ENCODE measurements at places on chromosomes 6 and 20. TPM values are rescaled to one million over a fixed set of nuclear protein-coding genes. Genes with fewer than 3 reads are reported as not detected.

Gene HSPA12B
- not detected for total RNA-seq

Gene MYO6
- 1.4 TPM for total RNA-seq

Gene TMEM244
- total RNA-seq, result 0.54 TPM

Gene PTK7
- 3.8 TPM for total RNA-seq

Gene CDH22
- not detected for total RNA-seq

Gene OR2B2
- not detected for total RNA-seq

- no peaks in the 10 kb centered on the region for H3K36me3 ChIP-seq
- peaks cover 2% of the 10 kb centered on the region for H3K27me3 ChIP-seq
- H3K4me3 ChIP-seq, result no peak overlapping the region
- no peak for DNase-seq
Measured at GRCh38 chr6:71254323-71254722, 34.3 kb upstream of the OGFRL1 start.

GRCh38 chr6:11416936-11417576, 120.5 kb upstream of the TMEM170B start:
- H3K4me3 ChIP-seq, result no peak overlapping the region
- no peak for DNase-seq
- H3K27ac ChIP-seq, result no peak overlapping the region

DNA sequence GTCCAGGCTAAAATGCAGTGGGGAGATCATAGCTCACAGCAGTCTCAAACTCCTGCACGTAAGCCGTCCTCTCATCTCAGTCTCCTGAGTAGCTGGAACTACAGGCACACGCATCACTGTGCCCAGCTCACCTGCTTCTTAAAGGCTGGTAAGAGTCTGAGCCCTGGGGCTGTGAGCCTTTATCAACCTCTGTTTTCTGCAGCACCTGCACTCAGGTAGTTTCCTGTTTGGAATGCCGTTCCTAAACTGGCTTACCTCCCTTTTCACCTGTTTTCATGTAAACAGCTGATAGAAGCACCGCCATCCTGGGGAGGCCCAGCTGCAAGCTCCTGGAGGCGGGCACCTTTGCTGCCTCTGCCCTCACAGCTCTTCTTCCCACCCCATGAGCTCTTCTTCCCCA, 45.4 kb downstream of the SLC24A3 start:
- H3K4me1 ChIP-seq, result no peaks in the 10 kb centered on the region
- no peaks in the 10 kb centered on the region for H3K27me3 ChIP-seq
- no peak overlapping the region for H3K27ac ChIP-seq
- no peak overlapping the region for H3K4me3 ChIP-seq
- no peaks in the 10 kb centered on the region for H3K36me3 ChIP-seq

- peaks cover 55% of the 10 kb centered on the region for H3K4me1 ChIP-seq
- DNase-seq, result no peak
- H3K36me3 ChIP-seq, result peaks cover 76% of the 10 kb centered on the region
- H3K27me3 ChIP-seq, result no peaks in the 10 kb centered on the region
- H3K4me3 ChIP-seq, result peak overlapping the region; percentile 56
Measured at GRCh38 chr6:11722805-11723631, 55.6 kb downstream of the ADTRP start.

DNA sequence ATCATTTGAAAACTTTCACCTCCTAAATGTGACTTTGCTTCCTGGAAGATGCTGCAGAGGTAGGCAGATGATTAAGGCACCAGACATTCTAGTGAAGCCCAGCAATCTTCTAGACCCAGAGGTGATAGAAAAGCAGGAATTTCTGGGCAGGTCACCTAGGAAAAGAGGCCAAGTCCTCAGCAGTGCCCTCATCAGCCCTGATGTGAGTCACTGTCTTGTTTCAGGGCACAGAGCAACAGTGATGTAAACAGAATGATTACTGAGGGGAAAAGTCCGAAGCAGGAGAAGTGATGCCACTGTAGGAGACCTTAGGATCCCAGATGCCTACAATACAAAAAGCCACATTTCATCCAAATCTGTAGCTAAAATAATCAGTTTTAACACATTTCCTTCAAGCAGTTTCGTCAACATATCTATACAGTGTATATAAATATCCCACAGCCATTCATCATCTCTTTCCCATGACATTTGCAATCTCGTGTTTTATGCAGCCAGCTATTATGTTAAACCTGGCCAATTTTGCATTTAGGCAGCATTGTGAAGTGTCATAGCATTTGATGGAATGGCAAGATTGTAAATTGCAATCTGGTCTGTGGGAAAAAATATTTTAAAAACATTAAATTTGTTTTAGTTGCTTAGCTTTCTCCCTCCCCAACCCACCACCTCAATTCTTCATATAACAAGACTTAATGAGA, 401.2 kb upstream of the RNF217 start:
- H3K36me3 ChIP-seq, result no peaks in the 10 kb centered on the region
- no peak overlapping the region for H3K4me3 ChIP-seq

DNA sequence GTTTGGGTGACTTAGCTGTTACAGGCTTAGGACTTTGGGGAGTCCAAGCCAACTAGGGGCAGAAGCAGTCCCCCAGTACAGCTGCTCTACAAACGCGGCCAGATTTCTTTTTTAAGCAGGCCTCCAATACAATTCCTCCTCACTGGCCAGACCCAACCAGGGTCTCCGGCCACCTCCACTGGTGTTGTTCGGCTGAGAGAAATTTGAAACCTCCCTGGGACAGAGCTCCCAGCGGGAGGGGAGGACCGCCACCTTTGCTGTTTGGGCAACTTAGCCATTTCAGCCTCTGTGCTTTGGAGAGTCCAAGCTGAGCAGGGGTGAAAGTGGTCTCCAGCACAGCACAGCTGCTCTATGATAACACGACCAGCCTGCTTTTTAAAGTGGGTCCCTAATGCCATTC, 59.4 kb upstream of the KHDRBS2 start:
- no peak overlapping the region for H3K27ac ChIP-seq
- H3K27me3 ChIP-seq, result no peaks in the 10 kb centered on the region
- no peak for DNase-seq

DNA sequence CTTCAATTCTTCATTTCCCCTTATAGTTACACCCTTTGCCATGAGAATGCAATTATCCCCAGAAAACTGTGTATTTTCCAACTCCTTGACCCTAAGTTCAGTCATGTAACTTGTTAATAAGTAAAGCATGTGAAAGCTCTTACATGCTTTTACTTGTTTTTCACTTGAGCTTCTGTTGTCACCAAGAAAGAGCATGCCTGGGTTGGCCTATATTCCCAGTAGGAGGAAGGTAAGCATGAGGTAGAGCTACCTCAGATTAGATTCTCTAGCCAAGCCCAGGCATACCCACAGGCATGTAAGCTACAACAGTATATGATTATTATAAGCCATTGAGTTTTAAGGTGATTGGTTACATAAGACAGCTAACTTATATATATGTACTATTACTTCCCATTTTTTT, 101.7 kb upstream of the SMLR1 start:
- no peaks in the 10 kb centered on the region for H3K36me3 ChIP-seq
- no peak overlapping the region for H3K27ac ChIP-seq
- H3K4me1 ChIP-seq, result peaks cover 12% of the 10 kb centered on the region
- no peak for DNase-seq

GRCh38 chr20:49045440-49046086, 549 bp upstream of the CSE1L start:
- no peaks in the 10 kb centered on the region for H3K27me3 ChIP-seq
- DNase-seq, result peak; percentile 47
- peak overlapping the region; percentile 98 for H3K4me3 ChIP-seq
- peak overlapping the region; percentile 99 for H3K27ac ChIP-seq

- no peaks in the 10 kb centered on the region for H3K36me3 ChIP-seq
- no peak overlapping the region for H3K27ac ChIP-seq
- H3K4me3 ChIP-seq, result no peak overlapping the region
- H3K27me3 ChIP-seq, result peaks cover 3% of the 10 kb centered on the region
- peaks cover 3% of the 10 kb centered on the region for H3K4me1 ChIP-seq
Measured at GRCh38 chr6:137120748-137121147, 52.7 kb downstream of the IL22RA2 start.

GRCh38 chr20:51966296-51966971, 164.1 kb upstream of the SALL4 start:
- H3K4me1 ChIP-seq, result no peaks in the 10 kb centered on the region
- peak; percentile 30 for DNase-seq
- no peaks in the 10 kb centered on the region for H3K36me3 ChIP-seq
- H3K27me3 ChIP-seq, result peaks cover 4% of the 10 kb centered on the region
- no peak overlapping the region for H3K27ac ChIP-seq
- H3K4me3 ChIP-seq, result no peak overlapping the region

DNA sequence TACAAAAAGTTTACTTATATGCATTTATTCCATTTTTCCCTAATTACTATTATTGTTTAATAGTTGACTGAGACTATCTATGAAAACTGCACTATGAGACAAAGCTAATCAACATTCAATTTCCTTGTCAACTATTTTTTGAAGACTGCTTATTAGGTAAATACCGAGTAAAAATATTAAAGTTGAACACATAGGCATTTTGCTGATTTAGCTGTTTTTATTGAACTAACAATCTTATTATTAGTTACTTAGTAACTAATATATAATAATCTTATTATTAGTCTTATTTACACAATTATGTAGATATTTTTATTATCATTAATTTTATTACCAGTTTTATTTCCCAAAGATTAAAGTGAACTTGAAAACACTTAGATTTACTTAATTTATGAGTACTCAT, 728.8 kb downstream of the TENT5A start:
- no peaks in the 10 kb centered on the region for H3K36me3 ChIP-seq
- no peaks in the 10 kb centered on the region for H3K4me1 ChIP-seq
- H3K4me3 ChIP-seq, result no peak overlapping the region
- H3K27ac ChIP-seq, result no peak overlapping the region
- DNase-seq, result no peak

Measured in activated CD8-positive, alpha-beta T cell treated with anti-CD3 and anti-CD28 coated beads for 36 hours (primary cell).